ENCODE measurements at places on chromosomes 16 and 17.

DNA sequence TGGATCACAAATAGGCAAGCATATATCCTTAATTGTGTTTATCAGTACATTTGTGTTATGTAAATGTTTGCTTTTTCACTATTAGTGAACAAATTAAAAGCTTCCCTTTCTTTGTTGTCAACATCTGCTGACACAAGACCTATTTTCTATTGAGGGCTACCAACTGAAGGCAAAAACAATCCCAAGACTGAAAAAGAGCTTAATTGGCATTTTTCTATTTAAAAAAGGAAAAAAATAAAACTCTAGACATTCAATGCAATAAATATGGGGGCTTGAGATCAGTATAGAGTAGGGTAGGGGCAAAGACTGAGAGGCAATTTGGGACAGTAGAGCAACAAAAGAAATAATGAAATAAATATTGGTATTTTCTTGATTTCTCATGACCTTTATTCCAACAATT is 24.2 kb downstream of the OMG start:
- no peak for DNase-seq

- no peak for DNase-seq
Observed at GRCh38 chr17:76134911-76135809, 5.9 kb downstream of the FOXJ1 start.

DNA sequence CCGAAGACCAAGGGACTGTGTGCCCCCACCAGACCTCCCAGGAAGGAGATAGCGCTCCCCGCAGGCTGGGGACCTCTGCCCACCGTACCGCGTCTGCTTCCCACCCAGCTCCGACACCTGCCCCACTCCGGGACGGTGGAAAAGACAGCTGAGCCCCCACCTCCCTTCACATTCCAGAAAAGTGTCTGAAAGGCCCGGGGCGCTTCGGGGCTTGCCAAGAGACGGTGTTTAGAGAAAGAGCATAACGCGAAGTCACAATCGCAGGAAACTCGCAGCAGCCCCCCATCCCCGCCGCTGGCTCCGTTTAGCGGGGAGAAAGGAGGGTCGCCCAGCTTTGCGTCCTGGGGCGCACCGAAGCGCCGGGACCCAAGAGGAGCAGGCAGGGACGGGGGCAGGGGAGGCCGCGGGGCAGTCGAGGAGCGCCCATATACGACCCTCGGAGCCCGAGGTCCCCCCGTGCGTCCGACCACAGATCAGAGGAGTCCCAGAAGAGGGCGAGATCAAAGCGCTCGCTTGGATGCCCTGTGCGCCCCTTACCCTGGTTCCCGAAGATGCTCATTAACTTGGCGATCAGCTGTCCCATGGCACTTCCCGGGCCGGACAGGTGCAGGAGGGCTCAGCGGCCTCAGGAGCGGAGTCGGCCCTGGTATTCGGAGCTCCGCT is 652 bp downstream of the ARL5C start:
- no peak for DNase-seq

DNA sequence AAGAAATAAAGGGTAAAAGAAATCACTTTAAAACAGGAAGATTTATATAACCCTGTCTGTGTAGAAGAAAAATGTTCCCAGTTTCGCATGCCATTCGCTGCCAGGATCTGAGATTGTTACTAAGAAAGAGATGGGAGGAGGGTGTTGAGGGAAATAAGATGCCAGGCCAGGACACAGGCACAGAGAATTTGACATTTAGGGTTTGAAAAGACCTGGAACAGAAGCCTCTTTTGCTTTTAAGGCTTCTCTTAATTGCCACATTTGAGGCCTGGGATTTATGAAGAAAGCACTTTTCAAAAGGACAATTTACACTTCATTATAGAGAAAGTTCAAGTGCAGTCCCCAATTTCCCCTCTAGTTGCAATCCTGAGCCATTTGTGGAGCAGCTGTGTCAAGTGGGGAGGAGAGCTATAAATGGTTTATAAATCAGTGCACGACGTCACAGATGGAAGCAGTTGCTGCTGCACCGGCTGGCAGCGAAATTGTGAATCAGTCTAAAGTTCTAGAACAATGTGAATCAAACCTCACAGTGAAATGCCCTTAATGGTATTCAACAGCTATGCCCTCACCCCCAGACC is 26.5 kb upstream of the C16orf87 start:
- no peak for DNase-seq

GRCh38 chr16:3822366-3823045 is 58.0 kb downstream of the CREBBP start:
- DNase-seq, result no peak

DNA sequence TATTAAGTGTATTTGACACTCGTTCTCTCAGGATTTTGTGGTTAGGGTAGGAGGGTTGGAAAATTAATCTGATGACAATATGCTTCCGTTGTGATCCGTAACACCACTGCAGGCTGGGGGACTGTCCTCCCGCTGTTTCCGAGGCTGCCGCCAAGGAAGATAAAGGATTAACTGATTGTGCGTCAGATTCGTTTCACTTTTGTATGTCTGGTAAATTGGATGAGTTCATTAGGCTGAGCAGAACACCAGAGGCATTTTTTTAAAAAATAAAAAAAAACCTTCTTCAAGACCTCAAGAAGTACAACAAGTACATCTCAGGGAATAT is 486.7 kb upstream of the SALL1 start:
- DNase-seq, result no peak

DNA sequence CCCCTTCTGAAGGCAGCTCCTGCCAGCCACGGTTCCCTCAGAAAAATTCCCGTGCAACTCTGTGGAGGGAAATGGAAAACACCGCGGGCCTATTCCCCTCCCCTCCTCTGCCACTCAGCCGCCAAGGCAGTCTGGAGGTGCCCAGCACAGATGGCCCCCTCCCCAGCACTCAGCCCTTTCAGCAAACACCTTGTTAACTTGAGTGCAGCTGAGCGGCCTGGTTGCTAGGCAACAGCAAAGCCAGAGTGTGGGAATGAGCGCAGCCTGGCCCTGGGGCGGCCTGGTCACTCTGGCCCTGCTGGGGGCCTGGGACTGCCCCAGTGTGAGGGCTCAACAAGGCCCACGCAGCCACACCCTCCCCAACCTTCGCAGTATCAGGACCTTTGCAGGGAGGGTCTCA is 32.8 kb downstream of the CACNA1G start:
- no peak for DNase-seq

DNA sequence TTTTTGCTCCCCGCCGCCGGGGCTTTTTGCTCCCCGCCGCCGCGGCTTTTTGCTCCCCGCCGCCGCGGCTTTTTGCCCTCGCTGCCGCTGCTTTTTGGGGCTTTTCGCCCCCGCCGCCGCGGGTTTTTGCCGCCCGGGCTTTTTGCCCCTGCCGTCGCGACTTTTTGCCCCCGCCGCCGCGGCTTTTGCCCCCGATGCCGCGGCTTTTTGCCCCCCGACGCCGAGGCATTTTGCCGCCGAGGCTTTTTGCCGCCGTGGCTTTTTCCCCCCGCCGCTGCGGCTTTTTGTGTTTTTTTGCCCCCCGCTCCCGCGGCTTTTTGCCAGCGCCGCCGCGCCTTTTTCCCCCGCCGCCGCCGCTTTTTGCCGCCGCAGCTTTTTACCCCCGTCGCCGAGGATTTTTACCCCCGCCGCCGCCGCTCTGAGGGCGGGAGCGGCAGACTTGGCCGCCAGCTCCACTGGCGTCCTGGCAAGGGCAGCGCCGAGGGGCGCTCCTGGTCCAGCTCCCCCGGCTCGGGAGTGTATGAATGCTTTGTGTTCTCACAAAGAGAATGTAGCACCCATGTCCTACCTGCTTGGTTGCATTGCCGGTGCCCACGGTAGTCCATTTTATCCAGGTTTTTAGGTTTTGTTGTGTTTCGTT is 151.7 kb downstream of the KCNJ18 start:
- no peak for DNase-seq

- no peak for DNase-seq
Observed at GRCh38 chr16:17412221-17412620, 58.5 kb downstream of the XYLT1 start.

DNA sequence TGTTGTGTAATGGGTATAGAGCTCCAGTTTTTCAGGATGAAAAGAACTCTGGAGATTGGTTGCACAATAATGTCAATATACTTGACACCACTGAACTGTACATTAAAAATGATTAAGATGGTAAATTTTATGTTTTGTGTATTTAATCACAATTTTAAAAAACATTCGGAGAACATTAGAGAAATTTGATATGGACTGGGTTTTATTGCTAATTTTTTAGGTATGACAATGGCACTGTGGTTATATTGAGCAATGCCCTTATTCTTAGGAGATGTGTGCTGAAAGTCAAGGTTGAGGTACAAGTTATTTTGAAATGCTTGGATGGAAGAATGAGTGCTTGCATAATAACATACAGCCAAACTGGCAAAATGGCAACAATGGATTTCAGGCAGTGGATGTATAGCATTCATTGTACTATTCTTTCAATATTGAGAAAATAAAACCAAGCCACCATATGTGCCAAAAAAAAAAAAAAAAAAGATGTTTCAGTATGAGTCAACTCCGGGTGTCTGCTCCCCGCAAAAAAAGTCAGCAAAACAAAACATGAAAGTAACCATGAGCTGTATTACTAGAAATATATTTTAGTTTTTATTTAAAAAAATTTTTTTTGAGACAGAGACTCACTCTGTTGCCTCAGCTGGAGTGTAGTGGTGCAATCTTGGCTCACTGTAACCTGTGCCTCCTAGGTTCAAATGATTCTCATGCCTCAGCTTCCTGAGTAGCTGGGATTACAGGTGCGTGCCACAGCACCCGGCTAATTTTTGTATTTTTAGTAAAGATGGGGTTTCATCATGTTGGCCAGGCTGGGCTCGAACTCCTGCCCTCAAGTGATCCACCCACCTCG is 19.8 kb downstream of the HOXB1 start:
- no peak for DNase-seq

DNA sequence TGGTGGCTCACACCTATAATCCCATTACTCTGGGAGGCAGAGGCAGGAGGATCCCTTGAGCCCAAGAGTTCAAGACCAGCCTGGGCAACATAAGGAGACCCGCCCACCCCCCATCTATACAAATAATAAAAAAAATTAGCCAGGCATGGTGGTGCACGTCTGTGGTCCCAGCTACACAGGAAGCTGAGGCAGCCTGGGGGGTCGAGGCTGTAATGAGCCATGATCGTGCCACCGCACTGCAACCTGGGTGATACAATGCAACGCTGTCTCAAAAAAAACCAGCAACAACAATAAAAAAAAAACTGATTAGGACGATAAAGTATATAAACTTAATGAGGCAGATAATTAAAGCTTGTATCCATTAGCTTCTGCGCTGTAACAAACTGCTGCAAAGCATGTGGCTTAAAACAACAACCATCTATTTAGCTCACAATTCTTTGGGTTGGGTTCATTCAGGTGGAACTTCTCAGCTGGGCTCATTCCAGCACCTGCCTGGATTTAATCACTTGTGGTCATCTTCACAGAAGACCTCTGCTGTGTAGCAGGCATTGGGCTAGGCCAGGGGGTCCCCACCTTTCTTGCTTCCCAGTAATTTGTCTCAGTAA is 45.8 kb downstream of the LCMT1 start:
- no peak for DNase-seq

GRCh38 chr16:35319536-35320192 is 1860.3 kb downstream of the TP53TG3F start:
- DNase-seq, result no peak

DNA sequence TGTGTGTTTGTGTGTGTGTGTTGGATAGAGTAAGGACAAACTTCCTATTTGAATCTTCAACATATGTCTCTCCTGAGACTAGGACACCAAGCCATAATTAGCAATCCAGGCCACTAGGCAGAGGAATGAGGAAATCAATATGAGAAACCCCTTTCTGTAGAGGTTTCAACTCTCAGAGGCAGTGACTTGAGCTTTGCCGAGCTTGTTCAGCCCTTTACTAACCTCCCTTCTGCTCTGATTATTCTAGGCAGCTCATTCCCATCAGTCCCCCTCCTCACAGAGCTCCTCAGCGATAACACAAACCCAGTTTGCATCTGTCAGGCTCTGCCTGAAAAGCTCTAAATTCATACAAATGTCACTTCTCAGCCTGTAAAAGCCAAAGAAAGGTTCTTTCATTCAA is 1030.3 kb downstream of the CDH8 start:
- DNase-seq, result no peak

GRCh38 chr17:81713004-81713555 is 996 bp downstream of the SLC25A10 start:
- DNase-seq, result no peak

GRCh38 chr17:15441315-15441714 is 26.1 kb downstream of the CDRT4 start:
- DNase-seq, result no peak

DNA sequence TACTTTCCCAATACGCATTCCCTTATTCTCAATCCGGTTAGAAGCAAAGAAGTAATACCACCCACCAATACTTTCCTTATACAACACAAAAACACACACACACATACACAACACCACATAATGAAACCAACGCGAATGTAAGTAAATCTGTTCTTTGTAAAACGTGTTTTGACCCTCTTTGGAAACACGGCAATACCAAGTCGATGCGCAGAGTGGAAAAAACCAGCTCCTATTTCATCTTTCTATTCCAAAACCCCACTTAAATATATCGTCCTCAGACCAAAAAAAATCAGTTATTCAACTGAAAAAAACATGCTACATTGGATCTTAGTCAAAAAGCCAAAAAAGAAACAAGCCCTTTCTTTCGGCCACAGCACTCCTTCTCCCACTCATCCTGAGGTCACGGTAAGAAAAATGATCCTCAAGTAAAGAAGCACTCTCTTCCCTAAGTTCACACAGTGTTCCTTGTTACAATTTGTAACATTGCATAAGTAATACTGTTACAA is 31.0 kb upstream of the ARL4D start:
- DNase-seq, result peak; percentile 24

GRCh38 chr17:15267996-15268395 is 2.9 kb upstream of the PMP22 start:
- no peak for DNase-seq

DNA sequence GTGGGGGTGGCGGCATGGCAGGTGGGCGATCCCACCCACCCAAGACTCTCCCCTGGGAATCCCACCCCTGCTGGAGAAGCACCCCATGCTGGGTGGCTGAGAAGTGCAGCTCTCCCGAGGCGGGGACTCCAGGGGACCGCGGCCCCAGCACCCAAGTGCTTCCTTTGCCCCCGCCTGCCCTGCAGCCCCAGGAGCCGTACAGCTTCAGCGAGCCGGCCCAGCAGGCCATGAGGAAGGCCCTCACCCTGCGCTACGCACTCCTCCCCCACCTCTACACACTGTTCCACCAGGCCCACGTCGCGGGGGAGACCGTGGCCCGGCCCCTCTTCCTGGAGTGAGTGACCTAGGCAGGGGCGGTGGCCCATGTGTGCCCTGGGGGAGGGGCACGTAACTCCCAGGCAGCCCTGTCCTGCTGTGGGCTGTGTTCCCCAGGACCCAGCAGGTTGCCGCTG is 11.7 kb downstream of the GAA start:
- DNase-seq, result no peak

GRCh38 chr17:38898812-38899348 is 26.5 kb upstream of the LASP1NB start:
- peak; percentile 92 for DNase-seq

- DNase-seq, result no peak
Observed at GRCh38 chr17:9837551-9838471, 12.1 kb downstream of the GLP2R start.

- no peak for DNase-seq
Observed at GRCh38 chr16:58022601-58023371, 2.8 kb upstream of the MMP15 start.

Data from stimulated activated effector memory CD8-positive, alpha-beta T cell treated with anti-CD3 and anti-CD28 coated beads, Interleukin-12 subunit alpha, Interleukin-12 subunit beta, amount 100 ng/mL, for 72 hours (primary cell).